ENCODE measurements at places on chromosomes 5 and 9.
A peak's percentile ranks its signal among the peaks of the same experiment; 100 is the strongest.

- DNase-seq: no peak
Measured at GRCh38 chr5:156584871-156585270, 257.9 kb downstream of the SGCD start.

GRCh38 chr9:121326901-121327613 is 43.0 kb downstream of the STOM start:
- no peak for DNase-seq

DNA sequence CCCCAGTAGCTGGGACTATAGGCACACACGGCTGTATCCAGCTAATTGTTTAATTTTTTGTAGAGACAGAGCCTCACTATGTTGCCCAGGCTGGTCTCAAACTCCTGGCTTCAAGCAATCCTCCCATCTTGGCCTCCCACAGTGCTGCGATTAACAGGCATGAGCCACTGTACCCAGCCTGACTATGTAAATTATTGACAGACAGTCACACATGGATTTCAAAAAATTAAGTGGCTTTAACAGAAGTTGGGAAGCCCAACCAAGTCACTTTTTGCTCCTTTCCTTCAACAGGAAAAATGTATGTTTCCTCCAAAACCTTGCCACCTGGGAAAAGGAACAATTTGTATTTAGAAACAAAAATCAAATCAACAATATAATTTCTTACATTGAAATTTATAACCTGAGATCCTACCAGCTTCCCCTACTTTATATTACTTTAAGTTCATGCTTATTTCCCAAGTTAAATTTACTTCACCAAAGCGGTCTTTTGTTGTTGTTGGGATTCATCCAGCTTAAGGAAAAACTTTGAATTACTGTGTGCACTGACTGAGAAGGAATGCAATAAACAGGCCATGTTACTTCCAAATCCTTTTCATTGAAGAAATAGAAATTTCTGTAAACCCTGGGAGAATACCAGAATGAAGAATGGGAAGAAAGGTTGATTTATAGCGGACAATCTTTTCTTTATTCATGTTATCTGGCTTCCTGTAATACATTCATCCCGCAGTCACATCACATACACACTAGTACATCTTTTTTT is 8.6 kb downstream of the PCA3 start:
- DNase-seq: no peak

DNA sequence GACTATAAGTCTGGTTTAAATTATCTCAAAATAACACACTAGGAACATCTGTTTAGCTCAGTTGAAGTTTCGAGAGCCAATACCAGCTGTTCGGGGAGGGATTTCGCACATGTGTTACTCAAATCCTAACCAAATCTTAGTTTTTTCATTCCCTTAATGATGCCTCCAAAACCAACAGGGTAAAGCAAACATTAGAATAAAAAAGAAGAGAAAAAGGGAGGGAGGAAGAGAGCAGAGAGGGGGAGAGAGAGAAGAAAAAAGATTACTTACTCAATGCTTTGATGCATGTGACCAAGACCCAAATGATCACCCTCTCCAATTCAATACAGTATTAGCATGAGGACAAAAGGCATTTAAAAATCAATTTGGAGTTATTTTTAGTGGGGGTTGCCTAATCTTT is 86.0 kb upstream of the NR5A1 start:
- DNase-seq: no peak

DNA sequence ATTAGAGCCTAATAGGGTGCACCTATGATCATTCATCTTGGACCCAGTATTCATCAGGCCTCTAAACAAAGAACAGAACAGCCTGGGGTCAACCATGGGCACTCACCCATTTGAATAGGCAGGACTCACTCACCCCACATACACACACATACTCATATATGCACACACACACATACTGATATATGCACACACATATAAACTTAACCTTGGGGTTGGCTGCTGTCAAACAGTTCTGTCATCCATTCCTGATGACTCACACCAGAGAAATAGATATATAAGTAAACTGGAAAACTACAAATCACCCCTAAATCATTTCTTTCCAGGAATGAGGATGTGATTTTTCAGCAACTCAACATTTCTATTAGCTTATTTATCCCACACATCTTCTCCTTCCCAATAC is 51.3 kb downstream of the ARL15 start:
- peak; percentile 43 for DNase-seq

All from NCI-H226 (cell line).